Nucleus accumbens (tissue), 56 donors: ENCODE measurements at places on chromosomes 13 and 19.
A peak's percentile ranks its signal among the peaks of the same experiment; 100 is the strongest.

DNA sequence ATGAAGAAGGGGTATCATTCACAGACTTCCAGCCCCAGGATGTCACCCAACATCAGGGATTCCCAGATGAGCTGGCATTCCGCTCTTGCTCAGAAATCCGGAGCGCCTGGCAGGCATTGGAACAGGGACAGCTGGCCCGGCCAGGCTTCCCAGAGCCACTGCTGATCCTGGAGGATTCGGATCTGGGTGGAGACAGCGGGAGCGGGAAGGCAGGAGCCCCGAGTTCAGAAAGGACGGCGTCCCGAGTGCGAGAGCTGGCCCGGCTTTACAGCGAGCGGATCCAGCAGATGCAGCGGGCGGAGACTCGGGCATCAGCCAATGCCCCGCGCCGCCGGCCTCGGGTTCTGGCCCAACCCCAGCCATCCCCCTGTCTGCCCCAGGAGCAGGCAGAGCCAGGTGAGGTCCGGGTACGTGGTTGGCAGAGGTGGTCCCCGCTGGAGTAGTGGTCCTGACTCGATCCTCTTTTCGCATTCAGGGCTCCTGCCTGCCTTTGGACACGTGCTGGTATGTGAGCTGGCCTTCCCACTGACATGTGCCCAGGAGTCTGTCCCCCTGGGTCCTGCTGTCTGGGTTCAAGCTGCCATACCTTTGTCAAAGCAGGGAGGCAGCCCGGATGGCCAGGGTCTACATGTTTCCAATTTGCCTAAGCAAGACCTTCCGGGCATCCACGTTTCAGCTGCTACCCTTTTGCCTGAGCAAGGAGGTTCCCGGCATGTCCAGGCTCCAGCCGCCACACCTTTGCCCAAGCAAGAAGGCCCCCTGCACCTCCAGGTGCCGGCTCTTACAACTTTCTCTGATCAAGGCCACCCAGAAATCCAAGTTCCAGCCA, 11.0 kb downstream of the PLEKHG2 start:
- no peak for DNase-seq

GRCh38 chr19:43719378-43719868, 3.5 kb downstream of the IRGC start:
- no peak for DNase-seq

- no peak for DNase-seq
Measured at GRCh38 chr13:74891610-74892009, 590.4 kb downstream of the TBC1D4 start.

DNA sequence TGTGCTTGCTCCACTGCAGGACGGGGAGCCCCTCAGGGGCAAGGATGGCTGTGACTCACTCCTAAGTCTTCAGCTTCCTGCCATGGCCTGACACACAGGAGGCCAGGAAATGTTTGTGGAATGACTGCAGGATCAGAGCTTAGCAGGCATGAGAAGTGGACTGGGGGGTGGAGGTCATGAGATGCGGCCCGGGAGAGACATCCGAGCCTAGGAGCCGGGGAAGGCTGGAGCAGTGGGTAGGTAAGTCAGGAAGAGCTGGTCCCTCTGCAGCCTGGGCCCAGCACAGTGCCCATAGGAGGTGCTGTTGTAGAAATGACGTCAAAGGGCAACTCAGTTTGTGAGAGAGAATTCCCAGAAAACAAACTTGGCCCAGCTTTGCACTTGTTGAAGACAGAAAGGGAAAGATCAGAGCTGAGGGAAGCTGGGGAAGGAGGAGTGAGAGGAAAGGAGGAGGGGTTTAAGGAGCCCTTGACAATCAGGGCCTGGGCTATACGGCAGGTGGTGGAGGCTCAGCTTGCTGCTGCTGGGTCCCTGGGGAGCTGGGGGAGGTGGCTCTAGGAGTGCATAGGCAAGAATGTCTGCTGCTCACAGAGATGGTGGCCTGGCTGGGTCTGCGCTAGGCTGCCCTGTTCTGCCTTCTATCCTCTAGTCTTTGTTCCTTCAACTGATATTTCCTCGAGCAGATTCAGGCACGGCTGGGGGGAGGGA, 18.5 kb downstream of the POU2F2 start:
- no peak for DNase-seq

DNA sequence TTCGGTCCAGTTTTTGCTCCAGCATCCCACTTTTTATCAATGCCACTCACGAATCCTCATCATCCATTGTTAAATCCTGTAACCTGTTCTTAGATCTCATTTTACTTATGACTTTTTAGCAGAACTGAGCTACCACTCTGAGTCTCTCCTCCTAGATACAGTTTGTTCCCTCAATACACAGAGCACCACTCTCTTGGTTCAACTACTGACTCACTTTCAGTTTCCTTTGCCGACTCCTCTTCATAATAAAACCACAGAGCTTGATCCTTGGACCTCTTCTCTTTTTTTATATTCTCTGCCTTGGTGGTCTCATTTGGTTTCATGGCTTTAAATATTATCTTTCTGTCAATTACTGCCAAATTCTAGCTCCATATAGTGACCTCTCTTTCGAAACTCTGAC, 150.3 kb downstream of the SLITRK5 start:
- no peak for DNase-seq

- no peak for DNase-seq
Measured at GRCh38 chr13:113849981-113850721, 13.7 kb downstream of the GAS6 start.

GRCh38 chr13:89343165-89343564, 1672.0 kb downstream of the SLITRK5 start:
- no peak for DNase-seq

DNA sequence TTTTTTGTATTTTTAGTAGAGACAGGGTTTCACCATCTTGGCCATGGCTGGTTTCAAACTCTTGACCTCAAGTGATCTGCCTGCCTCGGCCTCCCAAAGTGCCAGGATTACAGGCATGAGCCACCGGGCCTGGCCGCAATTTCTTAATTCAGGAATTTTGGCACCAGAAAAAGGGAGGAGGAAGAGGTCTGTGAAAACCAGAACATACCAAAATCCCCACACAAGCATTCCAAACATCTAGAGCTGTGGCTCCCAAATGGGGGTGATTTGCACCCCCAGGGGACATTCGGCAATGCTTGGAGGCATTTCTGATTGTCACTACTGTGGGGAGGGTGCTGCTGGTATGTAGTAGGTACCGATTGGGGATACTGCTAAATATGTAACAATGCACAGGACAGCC, 40.2 kb upstream of the ABCC4 start:
- no peak for DNase-seq

DNA sequence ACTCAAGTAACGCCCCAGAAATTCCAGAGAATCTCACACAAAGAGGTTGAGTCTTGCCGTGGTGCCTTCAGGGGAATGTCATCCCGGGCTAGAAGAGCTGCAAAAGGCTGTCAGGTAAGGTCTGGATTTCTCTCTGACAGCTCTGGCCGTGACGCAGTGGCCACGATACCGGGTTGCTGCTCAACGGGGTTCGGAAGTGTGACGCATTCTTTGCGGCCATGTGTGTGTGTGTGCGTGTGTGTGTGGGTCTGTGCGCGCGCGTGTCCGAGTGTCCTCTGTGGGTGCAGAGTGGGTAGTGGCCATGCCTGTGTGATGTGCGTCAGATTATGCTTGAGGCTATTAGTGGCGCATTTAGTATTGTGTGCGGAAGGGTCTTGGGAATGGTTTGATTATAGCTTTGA, 306 bp downstream of the ZNF540 start:
- peak; percentile 40 for DNase-seq

- DNase-seq = no peak
Measured at GRCh38 chr19:46221981-46222610, 7.4 kb upstream of the IGFL1 start.

DNA sequence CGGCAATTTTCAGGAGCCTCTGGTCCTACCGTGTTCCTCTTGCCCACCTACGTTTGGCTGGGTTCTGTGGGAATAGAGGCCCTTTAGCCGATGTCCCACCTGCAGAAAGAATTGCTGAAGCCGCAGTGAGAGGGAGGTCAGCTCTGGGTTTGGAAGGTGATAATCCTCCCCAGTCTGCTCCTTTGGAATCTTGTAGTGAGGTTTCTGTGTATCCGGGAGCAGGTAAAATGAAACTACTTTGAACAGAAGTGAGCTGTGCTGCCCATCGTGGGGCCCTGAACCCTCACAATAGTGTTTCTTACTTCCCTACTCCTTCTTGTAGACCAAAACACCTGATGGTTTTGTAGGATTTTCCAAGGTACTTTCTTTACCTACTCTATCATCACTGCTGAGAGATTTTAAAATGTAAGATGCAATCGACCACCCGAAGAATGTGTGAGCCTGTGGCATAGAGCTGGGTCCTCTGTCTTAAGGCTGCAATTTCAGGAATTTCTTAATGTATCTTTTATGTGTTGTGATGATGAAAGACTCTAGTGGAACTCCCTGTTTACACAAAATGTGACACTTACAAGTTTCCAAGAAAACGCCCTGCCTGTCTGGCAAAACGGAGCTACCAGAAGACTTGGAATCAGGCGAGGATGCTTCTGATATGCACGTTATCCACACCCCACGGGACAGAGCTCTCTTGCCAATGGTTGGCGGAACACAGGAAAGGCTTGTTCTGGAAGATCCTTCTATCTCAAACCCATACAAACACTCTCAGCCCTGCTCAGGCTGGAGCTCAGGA, 76.1 kb downstream of the RGCC start:
- DNase-seq = no peak

- DNase-seq = no peak
Measured at GRCh38 chr19:32202244-32202643, 143.2 kb upstream of the ZNF507 start.

GRCh38 chr13:27281420-27281819, 10.8 kb downstream of the RASL11A start:
- no peak for DNase-seq

DNA sequence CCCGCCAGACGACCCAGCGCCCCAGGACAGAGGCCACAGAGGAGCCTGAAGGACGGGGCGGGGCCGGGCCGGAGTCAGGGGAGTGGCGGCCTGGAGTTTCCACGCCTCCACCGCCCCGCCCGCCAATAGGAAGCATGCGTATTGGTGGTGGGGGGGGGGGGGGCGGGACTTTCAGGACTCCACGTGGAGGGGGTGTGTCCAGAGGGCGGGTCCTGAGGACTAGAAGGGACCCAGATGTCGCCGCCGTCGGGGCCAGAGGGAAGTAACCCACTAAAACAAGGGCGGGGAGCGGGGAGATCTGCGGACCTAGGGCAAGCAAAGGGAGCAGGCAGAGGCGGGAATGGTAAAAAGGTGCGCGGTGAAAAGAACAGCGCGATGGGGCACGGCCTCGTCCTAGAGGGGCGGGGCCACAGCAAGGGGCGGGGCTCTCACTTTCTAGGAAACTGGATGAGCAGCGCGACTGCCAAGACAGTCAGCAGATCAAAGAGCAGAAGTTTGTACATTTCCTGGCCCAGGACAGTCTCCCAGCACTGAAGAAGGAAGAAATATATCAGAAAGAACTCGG, 2.8 kb upstream of the LENG1 start:
- no peak for DNase-seq

GRCh38 chr13:33910255-33910654, 92.3 kb downstream of the RFC3 start:
- no peak for DNase-seq

GRCh38 chr13:40979232-40979631, 39.9 kb downstream of the ELF1 start:
- no peak for DNase-seq

GRCh38 chr13:73696271-73696670, 437.9 kb downstream of the KLF12 start:
- no peak for DNase-seq

GRCh38 chr13:111202745-111203144, 87.6 kb downstream of the ARHGEF7 start:
- no peak for DNase-seq

- peak; percentile 84 for DNase-seq
Measured at GRCh38 chr19:12194827-12195731, 32.2 kb downstream of the ZNF136 start.

DNA sequence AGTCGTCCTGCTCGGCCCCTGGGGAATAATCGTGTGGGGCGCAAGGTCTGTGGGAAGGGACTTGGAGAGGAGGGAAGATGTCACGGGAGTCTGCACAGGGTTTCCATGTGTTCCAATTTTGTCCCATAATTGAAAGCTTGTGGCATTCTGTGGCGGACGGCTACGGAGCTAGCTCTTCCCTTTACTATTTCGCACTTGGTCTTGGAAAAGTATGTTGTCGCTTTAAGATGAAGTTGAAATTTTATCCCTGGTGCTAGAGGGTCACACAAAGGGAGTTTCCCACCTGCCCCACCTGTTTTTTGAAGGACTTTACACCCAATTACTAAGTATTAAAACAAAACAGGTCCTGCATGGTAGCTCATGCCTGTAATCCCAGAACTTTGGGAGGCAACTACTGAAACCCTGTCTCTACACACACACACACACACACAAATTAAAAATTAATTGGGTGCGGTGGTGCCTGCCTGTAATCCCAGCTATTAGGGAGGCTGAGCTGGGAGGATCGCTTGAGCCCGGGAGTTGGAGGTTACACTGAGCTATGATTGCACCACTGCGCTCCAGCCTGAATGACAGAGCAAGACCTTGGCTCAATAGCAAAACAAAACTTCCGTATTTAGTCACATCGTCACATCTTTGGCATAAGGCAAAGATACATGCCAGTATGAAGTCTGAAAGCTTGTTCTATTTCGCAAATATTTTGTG, 967 bp upstream of the TPT1 start:
- no peak for DNase-seq

DNA sequence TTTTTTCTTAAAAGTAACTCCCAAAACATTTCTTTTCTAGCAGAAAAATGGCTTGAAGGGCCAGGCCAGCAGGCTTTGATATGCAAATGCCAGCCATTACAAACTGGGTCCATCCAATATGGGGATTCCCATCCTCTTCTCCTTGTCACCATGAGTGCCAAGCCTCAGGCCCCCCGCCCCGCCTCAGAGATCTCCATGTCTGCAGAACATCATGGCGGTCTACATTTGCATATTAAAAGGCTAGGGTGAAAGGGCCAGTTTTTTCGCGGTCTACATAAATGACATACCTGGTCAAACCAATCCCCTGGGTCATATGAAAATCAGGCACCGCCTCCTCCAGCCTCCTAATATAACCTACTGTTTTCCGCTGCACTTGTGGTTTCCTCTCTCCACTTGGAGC, 1327.6 kb downstream of the UQCRFS1 start:
- no peak for DNase-seq

DNA sequence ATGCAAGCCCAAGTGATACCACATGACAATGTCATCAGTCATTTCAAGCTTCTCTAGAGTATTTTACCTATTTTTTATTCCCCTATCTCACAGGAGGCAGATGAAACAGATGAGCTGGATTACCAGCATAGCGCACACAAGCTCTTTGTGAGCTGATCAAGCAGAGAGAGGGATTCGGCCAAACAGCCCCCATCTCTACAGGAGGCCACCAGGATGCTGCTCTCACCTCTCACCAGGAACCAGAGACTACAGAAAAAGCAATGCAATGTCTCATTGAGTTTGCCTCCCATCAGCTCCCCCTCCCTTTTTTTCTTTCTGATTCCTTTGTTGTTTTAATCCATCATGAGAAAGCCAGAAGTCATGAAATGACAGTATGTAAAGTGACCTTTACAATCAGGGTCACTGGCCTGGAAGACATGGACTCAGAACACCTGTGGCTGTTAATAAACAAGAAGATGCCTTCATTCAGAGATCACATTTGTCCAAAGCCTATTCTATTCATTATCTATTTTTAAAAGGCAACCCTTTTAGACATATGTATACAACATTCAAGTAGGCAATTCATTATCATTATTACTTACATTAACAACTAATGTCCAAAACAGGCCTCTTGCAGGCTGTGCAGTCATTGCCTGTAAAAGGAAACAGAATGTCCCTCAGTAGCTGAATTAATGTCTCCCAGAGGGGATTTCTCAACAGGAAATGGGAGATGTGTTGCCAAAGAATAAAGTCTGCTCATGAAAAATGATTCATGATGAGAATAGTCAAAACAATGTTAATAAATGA, 656.6 kb downstream of the TBC1D4 start:
- DNase-seq = no peak
